ENCODE measurements at places on chromosomes 7 and 10. TPM values are rescaled to one million over a fixed set of nuclear protein-coding genes. Genes with fewer than 3 reads are reported as not detected.

DNA sequence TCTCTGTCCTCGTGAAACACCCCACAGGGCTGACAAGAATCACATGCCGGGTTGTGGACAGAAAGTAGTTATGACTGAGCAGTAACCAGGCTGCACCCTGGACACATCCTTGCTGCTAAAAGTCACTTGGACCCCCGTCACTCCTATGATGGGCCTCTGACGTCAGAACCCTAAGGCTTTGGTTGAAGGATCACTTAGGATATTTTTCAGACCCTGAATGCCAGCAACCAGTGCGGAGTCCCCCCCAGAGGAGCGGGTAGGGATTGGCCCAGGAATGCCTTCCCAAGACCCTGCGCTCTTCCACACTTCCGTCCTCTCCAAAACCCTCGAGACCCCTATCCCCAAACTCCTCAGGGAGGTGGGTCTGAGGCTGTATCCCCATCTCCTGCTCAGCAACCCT is 52.1 kb downstream of the CFAP46 start:
- H3K4me3 ChIP-seq = no peak overlapping the region
- H3K27ac ChIP-seq = no peak overlapping the region
- no peaks in the 10 kb centered on the region for H3K36me3 ChIP-seq
- no peaks in the 10 kb centered on the region for H3K27me3 ChIP-seq

CNTNAP2 gene
- polyA plus RNA-seq = 3.4 TPM

PCGF5 gene
- 14.5 TPM for polyA plus RNA-seq

- no peak for DNase-seq
- no peaks in the 10 kb centered on the region for H3K4me1 ChIP-seq
- no peaks in the 10 kb centered on the region for H3K27me3 ChIP-seq
- H3K27ac ChIP-seq = no peak overlapping the region
Observed at GRCh38 chr7:25083201-25083600, 41.9 kb downstream of the CYCS start.

- no peak overlapping the region for H3K27ac ChIP-seq
- H3K36me3 ChIP-seq = no peaks in the 10 kb centered on the region
- H3K4me3 ChIP-seq = no peak overlapping the region
- no peak for DNase-seq
- H3K27me3 ChIP-seq = no peaks in the 10 kb centered on the region
Observed at GRCh38 chr7:4733936-4734528, 41.4 kb upstream of the AP5Z1 start.

DNA sequence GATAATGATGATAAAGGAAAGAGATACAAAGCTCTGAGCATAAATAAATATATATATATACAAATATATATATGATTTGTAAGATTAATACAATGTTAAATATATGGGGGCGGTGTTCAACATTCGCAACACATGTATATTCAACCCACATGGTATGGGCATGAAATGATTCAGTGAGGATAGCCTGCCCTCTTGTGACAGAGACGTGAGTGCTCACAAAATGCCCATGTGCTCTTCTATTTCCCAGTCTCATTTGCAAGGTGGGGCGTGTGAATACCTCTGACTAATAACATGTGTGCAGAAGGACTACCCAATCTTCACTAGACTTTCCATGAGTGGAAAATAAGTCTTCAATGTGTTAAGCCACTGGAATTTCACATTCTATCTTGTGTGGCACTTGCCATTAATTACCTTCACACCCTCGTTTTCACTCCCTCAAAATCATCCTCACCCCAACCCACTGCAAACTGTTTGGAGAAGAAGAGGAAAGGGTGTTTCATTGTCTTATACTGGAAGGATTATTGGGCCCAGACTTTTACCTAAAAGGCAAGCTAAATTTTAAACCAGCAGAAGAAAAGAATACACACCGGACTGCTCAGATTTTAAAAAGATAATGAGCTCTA is 26.9 kb downstream of the ASAH2 start:
- DNase-seq = peak; percentile 28
- no peak overlapping the region for H3K27ac ChIP-seq
- no peak overlapping the region for H3K4me3 ChIP-seq
- H3K36me3 ChIP-seq = no peaks in the 10 kb centered on the region

DNA sequence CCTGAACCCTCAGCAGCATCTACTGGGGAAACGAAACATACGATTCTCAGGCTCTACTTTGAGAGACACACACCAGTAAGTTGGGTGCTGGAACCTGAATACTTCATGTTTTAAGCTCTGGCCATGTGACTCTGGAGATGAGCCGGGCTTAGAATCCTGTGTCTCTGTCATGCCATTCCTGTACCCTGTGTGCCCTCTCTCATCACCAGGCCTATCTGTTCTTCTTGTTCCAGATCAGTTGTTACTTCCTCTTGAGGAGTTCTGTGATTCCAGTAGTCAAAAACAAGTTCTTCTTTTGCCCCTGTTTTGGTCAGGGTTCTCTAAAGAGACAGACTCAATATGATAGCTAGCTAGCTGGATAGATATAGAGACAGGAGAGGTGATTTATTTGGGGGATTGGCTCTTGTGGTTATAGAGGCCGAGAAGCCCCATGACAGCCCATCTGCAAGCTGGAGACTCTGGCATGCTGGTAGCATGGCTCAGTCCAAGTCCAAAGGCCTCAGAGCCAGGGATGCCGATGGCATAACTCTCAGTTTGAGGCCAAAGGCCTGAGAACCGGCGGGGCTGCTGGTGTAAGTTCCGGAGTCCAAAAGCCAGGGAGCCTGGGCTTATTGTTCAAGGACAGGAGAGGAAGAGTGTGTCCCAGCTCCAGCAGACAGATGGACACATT is 54.3 kb downstream of the CHN2 start:
- no peak overlapping the region for H3K4me3 ChIP-seq
- DNase-seq = no peak
- H3K4me1 ChIP-seq = no peaks in the 10 kb centered on the region
- no peak overlapping the region for H3K27ac ChIP-seq
- no peaks in the 10 kb centered on the region for H3K27me3 ChIP-seq

DNA sequence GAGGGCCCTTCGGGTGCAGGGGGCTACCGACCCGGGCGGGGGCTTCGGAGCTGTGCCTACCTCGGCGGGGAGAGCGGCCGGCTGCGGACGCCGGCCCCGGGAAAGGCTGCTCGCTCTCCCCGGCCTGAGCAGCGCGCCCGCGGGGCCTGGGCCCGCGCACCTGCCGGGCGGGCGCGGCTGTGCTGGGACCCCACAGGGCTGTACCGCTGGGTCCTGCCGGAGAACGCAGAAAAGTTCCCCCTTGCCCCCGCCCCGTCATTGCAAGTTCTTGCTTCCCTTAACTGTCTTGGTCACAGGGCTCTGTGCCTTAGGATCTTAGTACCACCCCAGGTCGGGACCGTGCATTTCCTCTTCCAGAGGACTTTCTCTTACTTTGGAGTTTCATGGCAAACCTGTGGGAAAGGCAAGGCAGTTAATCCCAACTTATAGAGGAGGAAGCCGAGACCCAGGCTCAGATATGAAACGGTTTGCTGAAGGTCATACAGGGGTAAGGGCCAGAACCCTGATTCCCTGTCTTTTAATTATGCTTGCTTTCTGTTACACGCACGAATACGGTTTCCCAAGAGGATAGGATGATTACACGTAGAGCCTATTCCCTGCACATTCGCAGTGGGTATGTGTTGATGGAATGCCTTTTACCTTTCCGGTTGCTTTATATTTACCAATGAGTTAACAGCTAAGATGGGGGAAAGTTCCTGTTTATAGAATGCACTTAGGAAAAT is 652 bp downstream of the PCGF5 start:
- H3K4me3 ChIP-seq = peak overlapping the region; percentile 68
- peak overlapping the region; percentile 25 for H3K27ac ChIP-seq
- no peaks in the 10 kb centered on the region for H3K27me3 ChIP-seq
- no peak for DNase-seq

EGR2 gene
- 0.47 TPM for polyA plus RNA-seq

DNA sequence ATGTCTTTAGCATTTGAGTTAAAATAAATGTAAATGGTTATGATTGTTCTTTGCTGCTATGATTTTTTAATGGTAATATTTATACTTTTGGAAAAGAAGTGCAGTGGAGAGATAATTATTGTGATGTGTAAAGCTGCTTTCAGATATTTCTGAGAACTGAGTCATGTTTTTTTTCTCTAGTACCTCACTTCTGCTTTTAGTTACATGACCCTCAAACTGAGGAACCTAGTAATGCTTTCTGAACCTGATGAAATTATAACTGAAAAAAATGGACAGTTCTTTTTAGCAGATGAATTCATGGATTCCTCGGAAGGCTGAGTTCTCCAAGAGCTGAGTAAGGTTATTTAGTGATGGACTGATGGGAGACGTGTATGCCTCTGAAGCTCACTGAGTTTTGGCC is 167.8 kb downstream of the CDCA7L start:
- H3K36me3 ChIP-seq = no peaks in the 10 kb centered on the region
- no peak overlapping the region for H3K4me3 ChIP-seq
- DNase-seq = no peak
- no peaks in the 10 kb centered on the region for H3K27me3 ChIP-seq
- no peaks in the 10 kb centered on the region for H3K4me1 ChIP-seq
- no peak overlapping the region for H3K27ac ChIP-seq

GRCh38 chr7:66629222-66630062 is 761 bp downstream of the KCTD7 start:
- no peak for DNase-seq
- peak overlapping the region; percentile 90 for H3K27ac ChIP-seq
- H3K27me3 ChIP-seq = no peaks in the 10 kb centered on the region
- H3K4me3 ChIP-seq = peak overlapping the region; percentile 64
- peaks cover 10% of the 10 kb centered on the region for H3K36me3 ChIP-seq

DNA sequence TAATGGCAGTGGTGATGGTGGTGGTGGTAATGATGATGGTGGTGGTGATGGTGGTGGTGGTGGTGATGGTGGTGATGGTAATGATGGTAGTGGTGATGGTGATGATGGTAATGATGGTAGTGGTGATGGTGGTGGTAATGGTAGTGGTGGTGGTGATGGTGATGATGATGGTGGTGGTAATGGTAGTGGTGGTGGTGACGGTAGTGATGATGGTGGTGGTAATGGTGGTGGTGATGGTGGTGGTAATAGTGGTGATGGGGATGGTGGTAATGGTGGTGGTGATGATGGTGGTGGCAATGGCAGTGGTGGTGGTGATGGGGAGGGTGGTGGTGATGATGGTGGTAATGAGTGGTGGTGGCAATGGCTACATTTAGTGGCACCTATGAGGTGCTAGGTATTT is 105.7 kb downstream of the GRK5 start:
- H3K27ac ChIP-seq = no peak overlapping the region
- H3K36me3 ChIP-seq = no peaks in the 10 kb centered on the region
- H3K4me3 ChIP-seq = no peak overlapping the region
- no peaks in the 10 kb centered on the region for H3K27me3 ChIP-seq
- peaks cover 45% of the 10 kb centered on the region for H3K4me1 ChIP-seq
- no peak for DNase-seq

PTEN gene
- 13.1 TPM for polyA plus RNA-seq

- H3K36me3 ChIP-seq = no peaks in the 10 kb centered on the region
- H3K27ac ChIP-seq = no peak overlapping the region
- no peak overlapping the region for H3K4me3 ChIP-seq
- no peaks in the 10 kb centered on the region for H3K4me1 ChIP-seq
- H3K27me3 ChIP-seq = no peaks in the 10 kb centered on the region
Observed at GRCh38 chr7:6198689-6199595, 73.5 kb downstream of the CYTH3 start.

SPDYE6 gene
- not detected for polyA plus RNA-seq

GRCh38 chr10:99973190-99973589 is 36.6 kb downstream of the DNMBP start:
- H3K4me3 ChIP-seq = no peak overlapping the region
- peaks cover 52% of the 10 kb centered on the region for H3K36me3 ChIP-seq
- H3K27me3 ChIP-seq = no peaks in the 10 kb centered on the region
- H3K4me1 ChIP-seq = no peaks in the 10 kb centered on the region

GRCh38 chr10:49629431-49629881 is 15.6 kb downstream of the CHAT start:
- no peaks in the 10 kb centered on the region for H3K36me3 ChIP-seq
- DNase-seq = peak; percentile 68
- H3K4me3 ChIP-seq = no peak overlapping the region
- H3K27me3 ChIP-seq = no peaks in the 10 kb centered on the region

DNA sequence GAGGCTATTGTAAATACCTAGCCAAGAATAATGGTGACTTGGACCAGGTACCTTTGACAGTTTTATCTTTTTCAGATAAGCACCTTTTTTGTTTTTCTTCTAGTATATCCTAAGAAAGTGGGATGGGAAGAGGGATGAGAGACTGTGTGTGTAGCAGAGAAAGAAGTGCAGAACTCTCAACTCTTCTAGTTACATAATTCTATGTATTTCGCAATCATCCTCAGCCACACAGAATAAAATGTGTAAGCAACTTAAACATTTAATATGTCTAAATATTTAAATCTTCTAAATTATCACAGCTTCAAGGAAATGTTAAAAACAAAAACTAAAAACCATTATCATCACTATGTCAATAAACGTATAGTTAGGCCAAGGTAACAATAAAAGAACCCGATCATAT is 42.6 kb upstream of the GSAP start:
- no peak overlapping the region for H3K27ac ChIP-seq
- no peaks in the 10 kb centered on the region for H3K36me3 ChIP-seq
- no peak for DNase-seq
- peaks cover 6% of the 10 kb centered on the region for H3K4me1 ChIP-seq
- H3K4me3 ChIP-seq = no peak overlapping the region

ST8SIA6 gene
- not detected for polyA plus RNA-seq

DNA sequence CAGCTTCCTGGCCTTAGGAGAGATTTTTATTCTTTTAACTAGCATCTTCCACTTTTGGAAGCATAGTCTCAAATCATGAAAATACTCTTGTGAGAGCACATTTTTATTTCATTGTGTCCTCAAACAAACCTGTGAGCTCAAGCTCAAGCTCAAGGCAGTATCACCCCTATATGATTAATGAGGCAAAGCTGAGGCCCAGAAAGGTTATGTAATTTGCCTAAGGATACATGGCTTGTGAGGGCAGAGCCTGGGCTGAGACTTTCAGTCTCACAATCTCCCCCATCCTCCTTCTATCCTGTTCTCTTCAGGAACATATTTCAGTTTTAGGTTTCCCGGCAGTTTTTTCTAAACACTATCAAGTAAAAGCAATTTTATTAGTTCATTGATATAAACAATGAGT is 359.5 kb downstream of the PTEN start:
- peaks cover 14% of the 10 kb centered on the region for H3K4me1 ChIP-seq
- H3K27ac ChIP-seq = no peak overlapping the region
- no peak for DNase-seq

STOX1 gene
- polyA plus RNA-seq = 0.21 TPM

TMEM196 gene
- not detected for polyA plus RNA-seq

DNA sequence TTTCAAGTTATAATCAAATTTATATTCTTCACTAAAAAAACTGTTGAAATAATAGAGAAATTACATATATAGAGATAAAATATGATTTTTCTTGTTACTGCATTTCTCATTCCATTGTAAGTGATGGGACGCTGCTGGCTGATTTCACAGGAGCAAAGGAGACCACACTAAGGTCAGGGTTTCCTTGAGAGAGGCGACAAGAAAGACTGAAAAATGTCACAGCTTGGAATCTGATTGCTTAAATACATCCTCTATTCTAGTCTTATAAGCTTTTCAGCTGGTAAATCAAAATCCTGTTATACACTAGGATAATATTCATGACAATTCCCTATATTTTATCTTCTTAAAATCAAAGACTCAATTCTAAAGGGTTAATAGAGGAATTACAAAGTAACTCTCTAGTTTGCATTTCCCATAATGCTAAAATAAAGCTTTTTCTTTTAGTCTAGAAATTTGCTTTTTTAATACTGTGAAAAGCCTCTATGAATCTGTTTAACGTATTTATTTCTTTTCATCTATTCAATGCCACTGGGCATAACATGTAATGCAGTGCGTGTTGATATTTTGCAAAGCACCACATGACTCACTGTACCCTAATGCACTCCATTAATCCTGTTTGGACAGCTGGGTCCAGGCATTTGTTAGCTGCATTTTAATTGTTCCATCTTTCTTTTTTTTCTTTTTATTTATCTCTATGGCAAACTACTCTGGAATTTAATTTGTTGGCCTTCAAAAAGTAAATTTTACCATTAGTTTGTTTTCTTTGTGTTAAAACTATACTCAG is 81.7 kb downstream of the RNF32 start:
- DNase-seq = peak; percentile 50
- H3K27ac ChIP-seq = peak overlapping the region; percentile 88
- H3K4me1 ChIP-seq = no peaks in the 10 kb centered on the region
- H3K27me3 ChIP-seq = no peaks in the 10 kb centered on the region
- H3K4me3 ChIP-seq = no peak overlapping the region
